ENCODE measurements at places on chromosomes 16 and 17. TPM values are rescaled to one million over a fixed set of nuclear protein-coding genes. Genes with fewer than 3 reads are reported as not detected.

GLIS2 gene
- 23.4 TPM for total RNA-seq

CSH2 gene
- total RNA-seq = not detected

SPATA22 gene
- 0.35 TPM for total RNA-seq

ANKRD40CL gene
- total RNA-seq = not detected

KIFC3 gene
- 92.7 TPM for total RNA-seq

USH1G gene
- 0.64 TPM for total RNA-seq
